ENCODE measurements at places on chromosomes 7 and 10.

- DNase-seq = peak; percentile 52
These were observed 8.7 kb upstream of the BAMBI start for GRCh38 chr10:28668363-28669226.

GRCh38 chr10:3827768-3828403 is 42.9 kb upstream of the KLF6 start:
- no peak for DNase-seq

DNA sequence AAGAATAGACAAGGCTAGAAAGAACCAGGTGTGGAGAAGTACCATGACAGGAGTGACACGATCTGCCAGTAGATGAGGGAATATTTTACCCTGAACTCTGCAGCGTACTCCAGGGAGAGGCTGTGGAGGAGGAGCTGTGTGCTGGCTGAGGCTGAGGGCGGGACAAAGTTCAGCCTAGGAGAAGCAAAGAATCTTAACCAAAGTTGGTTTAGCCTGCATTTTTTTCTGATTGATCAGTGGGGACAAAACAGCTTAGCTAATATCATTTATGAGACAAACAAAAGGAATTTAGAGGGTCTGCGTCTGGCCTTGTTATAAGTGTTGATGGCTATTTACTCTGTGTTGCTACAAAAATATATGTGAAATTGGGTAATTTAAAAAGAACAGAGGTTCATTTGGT is 5.2 kb upstream of the NPSR1 start:
- peak; percentile 86 for DNase-seq

GRCh38 chr10:13573960-13574359 is 12.8 kb upstream of the PRPF18 start:
- DNase-seq = no peak

- peak; percentile 39 for DNase-seq
These were observed 214.2 kb upstream of the ADO start for GRCh38 chr10:62590306-62590705.

GRCh38 chr7:101116898-101117297 is 10.0 kb upstream of the SERPINE1 start:
- no peak for DNase-seq

DNA sequence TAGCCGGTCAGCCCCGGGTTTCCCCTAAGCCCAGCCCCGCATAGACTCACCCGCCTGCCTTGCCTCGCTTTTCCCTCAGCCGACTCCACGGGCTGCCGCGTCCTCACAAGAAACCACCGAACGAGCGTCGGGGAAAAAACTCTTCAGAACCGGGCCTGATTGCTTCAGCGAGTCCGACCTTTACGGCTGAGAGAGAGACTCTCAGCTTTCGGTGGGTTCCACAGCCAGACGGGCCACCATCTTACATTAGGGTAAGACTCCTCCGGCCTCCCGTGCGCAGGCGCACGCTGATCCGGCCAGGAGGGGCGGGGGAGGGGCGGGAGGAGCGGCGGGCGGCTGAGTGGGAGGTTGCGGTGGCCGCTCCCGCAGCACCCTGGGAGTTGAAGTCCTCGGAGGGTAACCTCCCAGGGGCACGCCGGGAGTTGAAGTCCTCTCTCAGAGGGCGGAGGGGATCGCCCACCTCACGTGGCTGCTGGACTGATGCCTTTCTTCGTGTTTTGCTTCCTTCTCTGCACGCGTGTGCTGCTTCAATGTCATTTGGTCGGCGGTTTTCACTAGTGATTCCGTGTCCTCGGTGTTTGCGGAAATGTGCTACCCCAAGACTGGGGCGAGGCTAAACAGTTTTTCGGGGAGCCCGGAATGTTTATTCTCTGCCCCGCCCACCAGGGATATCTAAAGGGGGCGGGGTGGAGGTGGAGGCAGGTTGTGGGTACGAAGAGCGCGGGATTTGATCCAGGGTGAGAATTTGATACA is at the start of gene CNOT4:
CNOT4 (minus strand) TSS at position 264 of the 753 bp plus-strand sequence. CDS start 71,771 bp downstream, outside the sequence.
- peak; percentile 95 for DNase-seq

GRCh38 chr7:117021986-117022385 is 68.7 kb downstream of the ST7 start:
- no peak for DNase-seq

- peak; percentile 22 for DNase-seq
These were observed 734.7 kb downstream of the KCNMA1 start for GRCh38 chr10:76902949-76903348.

GRCh38 chr7:7688956-7689355 is 29.5 kb downstream of the RPA3 start:
- DNase-seq = no peak

- peak; percentile 88 for DNase-seq
These were observed at the start of gene RGS10 for GRCh38 chr10:119542357-119542987. TSS of gene RGS10 (minus strand) at chr10:119542719. CDS start at chr10:119542638, 81 bp downstream.

DNA sequence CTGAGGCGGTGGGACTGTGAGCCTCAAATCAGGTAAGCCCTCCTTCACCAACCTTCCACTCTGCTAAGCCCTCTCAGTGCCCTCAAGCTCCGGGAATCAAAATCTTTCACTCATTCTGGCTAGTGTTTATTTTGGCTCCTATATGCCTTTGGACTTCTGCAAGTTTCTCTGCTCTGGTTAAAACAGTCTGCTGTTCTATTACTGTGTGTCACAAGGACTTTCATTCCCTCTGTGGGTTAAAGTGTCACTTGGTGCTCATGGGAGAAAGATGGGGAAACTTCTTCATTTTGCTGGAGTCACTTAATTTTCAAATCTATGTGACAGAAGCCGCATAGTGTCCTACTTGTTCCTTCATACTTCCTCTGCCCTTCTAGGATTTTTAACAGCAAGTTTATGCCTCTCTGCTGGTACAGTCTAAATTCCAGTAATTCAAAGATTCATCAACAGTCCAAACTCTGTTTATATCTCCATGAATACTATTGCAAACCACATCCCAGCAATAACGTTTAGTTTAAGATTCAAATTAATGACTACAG is 61.3 kb downstream of the CD36 start:
- no peak for DNase-seq

DNA sequence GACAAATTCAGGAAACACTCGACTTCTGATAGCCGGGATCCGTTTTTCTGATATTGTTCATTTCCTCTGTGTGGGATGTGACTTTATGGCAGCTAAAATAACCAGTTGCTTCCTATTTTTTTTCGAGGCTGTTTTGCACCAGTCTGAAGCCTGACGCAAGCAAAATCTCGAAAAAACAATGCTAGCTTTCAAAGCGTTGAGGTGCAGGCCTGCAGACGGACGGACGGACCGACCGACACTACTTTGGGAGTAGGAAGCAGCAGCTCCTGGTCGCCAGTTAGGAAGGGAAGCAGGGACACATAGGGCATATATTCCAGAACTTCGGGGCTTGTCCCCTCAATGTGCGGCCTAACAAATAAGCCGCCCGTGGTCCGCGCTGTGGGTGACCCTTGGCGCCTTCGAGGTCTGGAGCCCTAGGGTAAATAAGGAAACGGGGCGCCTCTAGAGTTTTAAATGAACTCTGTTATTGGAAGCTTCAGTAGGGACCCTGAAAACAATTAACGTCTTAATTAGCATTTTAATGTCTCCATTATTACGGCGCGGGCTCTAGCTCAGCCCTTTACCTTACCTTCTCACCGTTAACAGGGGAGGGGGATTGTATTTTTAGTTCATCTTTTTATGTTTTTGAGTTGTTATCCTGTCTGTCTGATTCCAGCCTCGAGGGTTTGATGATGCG is 1.3 kb downstream of the HHEX start:
- DNase-seq = no peak

DNA sequence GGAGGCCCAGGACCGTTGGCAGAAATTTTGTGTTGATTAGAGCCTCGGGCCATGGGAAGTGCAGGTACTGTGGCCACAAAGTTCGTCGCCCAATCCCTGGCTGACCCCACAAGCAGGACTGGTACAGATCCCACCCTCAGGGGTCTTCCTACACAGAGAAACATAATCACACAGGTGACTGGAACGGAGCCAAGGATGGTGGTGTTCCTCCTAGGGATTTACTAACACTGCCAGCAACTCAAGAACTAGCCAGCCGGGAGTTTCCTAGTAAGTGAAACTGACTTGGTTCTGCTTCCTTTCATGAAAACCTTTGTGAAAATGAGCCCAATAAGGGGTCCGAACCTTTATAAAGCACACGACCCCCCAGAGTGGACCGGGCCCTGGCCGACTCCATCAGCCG is 5.7 kb downstream of the CUX1 start:
- no peak for DNase-seq

GRCh38 chr10:90884431-90884830 is 12.7 kb downstream of the RPP30 start:
- peak; percentile 28 for DNase-seq

GRCh38 chr10:123848564-123849457 is 42.8 kb downstream of the CPXM2 start:
- DNase-seq = peak; percentile 12

DNA sequence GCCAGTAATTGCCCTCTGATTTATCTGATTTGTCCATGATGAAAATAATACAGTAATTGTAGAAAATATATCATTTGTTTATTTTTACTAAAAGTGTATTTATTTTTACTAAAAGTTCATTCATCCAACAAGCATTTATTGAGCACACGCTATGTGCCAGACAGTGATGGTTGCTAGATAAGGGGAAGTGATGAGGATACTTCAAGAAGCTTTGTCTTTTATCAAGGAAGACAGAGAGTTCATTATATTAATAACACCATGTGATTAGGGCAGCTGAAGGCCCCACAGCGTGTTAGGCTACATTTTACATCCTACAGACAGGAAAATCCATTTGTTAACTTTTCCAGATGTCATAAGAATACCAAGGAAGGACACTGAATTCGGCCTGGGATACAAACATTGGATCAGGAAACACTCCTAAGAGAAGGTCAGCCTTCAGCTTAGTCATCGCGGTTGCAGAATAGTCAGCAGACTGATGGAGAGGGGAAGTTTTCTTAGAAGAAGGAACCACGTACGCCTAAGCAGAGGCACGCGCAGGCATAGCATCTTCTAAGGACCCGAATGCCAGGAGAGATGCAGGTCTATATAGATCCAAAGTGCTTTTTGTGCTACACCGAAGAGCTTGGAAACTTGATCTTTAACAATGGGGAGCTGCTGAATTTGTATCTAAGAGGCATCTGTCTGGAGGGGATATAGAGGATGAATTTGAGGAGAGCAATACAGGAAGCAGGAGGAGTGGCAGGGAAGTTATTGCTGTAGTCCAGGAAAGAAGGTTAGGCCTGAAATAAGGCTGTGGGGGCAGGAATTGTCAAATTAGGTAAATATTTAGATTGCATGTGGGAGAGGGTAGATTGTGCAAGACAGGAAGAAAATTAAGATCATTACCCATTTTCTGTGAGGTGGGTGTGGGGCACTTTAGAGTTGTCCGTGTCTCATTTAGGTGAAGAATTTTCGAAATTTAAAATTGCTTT is 85.7 kb downstream of the LRGUK start:
- peak; percentile 3 for DNase-seq

GRCh38 chr7:73870041-73870492 is 9.1 kb downstream of the TMEM270 start:
- no peak for DNase-seq

DNA sequence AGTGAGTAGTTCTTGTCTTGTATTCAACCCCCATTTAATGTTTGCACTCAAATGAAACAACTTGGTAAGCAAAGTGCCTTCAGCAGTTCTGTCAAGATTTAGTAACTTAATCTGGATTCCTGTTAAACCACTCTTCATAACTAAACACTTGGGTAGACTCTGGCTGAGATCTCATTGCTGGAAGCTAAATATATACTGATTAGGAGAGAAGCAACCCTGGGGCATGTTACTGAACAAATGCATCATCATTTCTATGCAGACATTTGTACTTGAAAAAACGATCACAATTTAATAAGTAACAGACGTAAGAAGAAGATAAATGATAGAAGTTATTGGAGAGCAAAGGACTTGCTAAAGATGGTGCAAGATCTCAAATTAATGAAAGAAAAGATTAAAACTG is 308.4 kb upstream of the POM121L12 start:
- no peak for DNase-seq

GRCh38 chr10:6603142-6604125 is 23.4 kb upstream of the PRKCQ start:
- no peak for DNase-seq

GRCh38 chr10:78852466-78853240 is 216.1 kb upstream of the ZMIZ1 start:
- DNase-seq = no peak

DNA sequence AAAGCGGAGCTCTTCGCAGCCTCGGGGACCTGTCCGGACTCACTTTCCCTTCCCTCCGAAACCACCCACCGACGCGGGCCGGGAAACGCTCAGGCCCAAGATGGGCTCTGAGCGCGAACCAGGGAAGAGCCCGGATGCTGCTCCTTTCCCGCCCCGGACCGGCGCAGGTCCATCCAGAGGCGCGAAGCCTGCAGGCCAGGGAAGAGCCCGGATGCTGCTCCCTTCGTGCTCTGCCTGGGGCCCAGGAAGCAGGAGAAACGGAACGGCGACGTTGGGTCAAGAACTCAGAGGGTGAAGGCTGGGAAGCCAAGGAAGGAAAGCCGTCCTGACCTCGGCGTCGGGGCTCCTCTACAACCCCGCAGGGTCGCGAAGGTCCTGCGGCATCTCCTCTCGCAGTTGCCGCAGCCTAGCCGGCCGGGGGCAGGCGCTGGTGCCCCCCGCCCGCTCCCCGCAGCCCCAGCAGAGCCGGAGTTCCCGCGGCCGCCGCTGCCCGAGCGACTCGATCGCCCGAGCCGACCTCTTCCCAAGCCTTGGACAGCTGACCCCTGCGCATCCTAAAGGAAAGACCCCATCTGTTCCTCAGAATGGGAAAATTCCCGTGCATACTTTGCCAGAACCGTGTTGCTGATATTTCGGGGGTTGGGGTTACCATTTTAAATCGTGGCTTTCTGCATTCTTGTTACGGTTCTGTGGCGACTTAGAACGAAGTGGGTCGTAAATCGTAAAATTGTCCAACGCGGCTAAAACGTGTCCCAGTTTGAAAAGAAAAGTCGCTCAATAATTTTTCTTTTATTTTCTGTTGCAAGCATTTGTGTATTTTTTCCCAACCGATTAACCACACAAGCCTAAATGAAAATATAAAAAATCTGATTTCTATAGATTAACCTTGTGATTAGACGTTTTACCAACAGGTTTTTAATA is 7.5 kb downstream of the HOXA1 start:
- no peak for DNase-seq

- no peak for DNase-seq
These were observed 63.6 kb downstream of the CCDC186 start for GRCh38 chr10:114110174-114110972.

- no peak for DNase-seq
These were observed 193.7 kb downstream of the PTPN20 start for GRCh38 chr10:47104786-47105385.

DNA sequence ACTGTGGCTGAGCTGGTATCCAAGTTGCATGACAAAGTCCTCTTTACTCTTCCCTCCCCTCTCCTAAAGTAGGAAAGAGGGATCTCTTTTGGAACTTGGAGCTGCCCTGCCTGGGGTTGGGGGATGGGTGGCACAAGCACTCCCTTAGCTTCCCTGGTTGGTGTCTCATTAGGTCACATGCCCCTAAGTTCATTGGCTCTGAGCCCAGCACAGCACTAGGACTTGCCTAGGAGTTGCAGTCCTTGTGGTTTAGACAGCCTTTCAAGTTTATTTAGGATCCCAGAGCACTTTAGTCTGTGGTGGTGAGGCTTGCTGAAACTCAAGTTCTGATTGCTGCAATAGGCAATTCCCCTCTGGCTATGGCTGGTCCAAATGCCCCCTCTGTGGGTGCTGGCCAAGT is 281.4 kb downstream of the NXPH1 start:
- no peak for DNase-seq

Measured in fibroblast of skin of right biceps (primary cell).